Activated CD4-positive, alpha-beta T cell treated with anti-CD3 and anti-CD28 coated beads, Interleukin-2, amount 50 U/mL, for 48 hours (primary cell): ENCODE measurements at places on chromosomes 1 and 21.
A peak's percentile ranks its signal among the peaks of the same experiment; 100 is the strongest.

- no peak for DNase-seq
These were observed 97.0 kb downstream of the CHRM3 start for GRCh38 chr1:239483391-239483790.

DNA sequence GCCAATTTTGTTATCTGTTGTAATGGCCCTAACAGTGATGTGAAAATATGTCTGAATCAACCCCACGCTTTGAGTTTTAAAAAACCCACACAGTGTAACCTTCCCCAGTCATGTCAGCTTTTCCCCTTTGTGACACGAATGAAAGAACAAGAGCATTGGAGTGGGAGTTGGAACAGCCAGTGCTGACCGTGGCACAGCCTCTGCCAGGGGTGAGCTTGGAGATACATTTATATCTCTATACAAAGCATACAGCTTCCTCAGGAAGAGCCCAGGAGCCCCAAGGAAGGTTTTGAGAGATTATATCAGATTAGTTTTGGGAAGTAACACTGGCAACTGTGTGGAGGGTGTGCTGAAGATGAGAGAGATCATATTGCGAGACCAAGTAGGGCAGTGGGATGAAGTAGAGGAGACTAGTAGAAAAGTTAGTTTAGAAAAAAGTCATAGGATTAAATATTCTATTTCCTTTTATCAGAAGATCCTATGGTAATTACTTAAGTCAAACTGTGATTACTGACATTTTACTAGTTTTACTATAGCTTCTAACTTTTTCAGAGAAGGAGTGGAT lies 15.9 kb downstream of the LRRC8B start:
- peak; percentile 55 for DNase-seq

DNA sequence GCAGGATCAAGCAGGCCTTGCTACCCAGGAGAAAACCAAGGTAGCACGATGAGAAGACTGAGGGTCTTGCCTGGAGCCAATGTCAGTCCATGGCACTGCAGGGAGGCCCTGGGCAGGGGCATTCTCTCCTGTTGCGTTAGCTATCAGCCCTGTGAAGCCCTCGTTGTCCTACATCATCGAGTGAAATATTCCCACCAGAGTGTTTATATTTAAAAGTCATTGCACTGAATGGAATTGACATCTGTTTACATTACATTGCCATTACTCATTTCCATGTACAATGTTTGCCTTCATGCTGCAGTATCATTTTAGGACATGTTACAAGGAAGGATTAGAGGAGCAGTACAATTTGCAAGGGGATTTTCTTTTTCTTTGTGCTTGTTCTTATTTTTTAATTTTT lies 243.9 kb downstream of the KAZN start:
- no peak for DNase-seq

- DNase-seq, result peak; percentile 32
These were observed 9.9 kb downstream of the GPR3 start for GRCh38 chr1:27402349-27402754.

- peak; percentile 54 for DNase-seq
These were observed 126.7 kb upstream of the CSF3R start for GRCh38 chr1:36609241-36610027.

DNA sequence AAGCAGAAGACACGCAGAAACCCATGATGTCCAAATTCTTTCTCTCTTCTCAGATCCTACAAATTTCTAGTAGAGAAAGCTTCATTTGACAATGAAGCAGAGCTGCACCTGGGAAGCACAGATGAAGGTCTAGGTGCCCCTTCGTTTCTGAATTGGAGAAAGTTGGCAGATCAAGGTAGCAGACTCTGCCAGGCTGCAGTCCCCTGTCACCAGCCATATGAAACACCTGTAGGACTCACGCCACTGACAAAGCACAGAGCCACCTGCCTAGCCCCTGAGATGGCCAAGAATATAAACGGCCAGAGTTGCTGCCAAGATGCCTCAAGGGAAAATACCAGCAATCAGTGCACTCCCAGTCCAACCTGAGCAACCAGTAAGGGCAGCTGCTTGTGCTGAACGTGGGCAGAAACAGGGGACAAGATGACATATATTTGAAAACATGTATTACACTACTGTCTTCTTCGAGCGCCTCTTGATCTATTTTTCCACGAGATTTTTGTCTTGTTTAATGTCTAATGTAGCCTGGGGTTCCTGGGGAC lies 20.6 kb upstream of the PLEKHA6 start:
- no peak for DNase-seq

- DNase-seq, result peak; percentile 66
These were observed 3.9 kb upstream of the PRKCZ start for GRCh38 chr1:2046174-2046917.

- no peak for DNase-seq
These were observed 124.3 kb downstream of the PBX1 start for GRCh38 chr1:164683235-164683634.

GRCh38 chr1:221015159-221015790 lies 136.0 kb downstream of the HLX start:
- DNase-seq, result no peak

- DNase-seq, result no peak
These were observed 111.0 kb downstream of the POU2F1 start for GRCh38 chr1:167331650-167332049.

DNA sequence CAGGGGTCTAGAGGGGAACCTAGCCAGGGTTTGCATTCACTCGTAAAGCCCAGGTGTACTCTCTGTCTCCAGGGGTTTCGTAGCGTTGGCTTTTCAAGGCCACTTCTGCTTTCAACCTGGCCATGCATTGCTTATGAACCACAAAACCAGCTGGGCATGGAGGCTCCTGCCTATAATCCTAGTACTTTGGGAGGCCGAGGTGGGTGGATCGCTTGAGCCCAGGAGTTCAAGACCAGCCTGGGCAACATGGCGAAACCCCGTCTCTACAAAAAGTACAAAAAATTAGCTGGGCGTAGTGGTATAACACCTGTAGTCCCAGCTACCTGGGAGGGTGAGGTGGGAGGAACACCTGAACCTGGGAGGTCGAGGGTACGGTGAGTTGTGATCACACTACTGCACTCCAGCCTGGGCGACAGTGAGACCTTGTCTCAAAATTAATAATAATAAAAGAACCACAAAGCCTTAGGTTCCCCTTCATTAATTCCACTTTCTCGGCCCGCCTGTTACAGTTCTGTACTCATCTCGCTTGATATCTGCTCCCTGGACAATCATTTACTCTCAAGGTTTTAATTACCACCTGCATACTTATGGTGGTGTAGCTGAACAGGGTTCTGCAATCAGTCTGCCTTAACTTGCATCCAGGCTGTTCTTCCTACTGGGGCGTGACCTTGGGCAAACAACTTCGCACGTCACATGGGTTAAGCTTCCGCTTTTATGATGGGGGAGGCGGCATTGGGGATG lies 6.1 kb downstream of the SLC16A4 start:
- no peak for DNase-seq
